ENCODE measurements at places on chromosomes 7 and 10.
A peak's percentile ranks its signal among the peaks of the same experiment; 100 is the strongest.

DNA sequence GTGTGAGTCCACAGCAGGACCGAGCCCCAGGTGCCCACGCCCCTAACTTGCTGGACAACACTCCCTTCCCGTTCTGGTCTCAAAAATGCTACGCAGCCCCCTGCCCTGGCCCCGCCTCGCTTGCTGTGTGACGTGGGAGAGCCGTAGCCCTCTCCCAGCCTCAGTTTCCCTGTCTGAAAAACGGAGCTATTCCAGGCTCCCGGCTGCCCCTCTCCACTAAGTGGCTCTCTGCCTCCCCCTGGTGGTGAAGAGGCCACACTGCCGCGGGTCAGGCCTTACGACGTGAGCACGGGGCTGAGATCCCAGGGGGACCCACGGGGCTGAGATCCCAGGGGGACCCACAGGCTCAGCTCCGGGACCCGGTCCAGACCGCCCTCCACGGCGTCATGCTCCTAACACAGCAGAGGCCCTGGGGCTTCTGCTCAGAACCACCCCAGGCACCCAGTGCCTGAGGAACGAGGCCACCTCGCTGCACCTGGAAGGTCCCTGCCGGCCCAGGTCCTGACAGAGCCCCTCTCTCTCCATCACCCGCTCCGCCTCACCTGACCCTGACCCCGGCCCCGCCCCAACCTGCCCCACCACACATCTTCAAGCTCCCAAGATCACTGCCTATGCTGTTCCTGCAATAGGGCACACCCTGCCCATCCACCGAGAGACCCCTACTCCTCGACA, 26.7 kb downstream of the MICALL2 start:
- DNase-seq = peak; percentile 82

GRCh38 chr10:7417103-7417623, 6.3 kb upstream of the SFMBT2 start:
- no peak for DNase-seq

GRCh38 chr7:138898255-138898654, 82.9 kb downstream of the KIAA1549 start:
- no peak for DNase-seq

DNA sequence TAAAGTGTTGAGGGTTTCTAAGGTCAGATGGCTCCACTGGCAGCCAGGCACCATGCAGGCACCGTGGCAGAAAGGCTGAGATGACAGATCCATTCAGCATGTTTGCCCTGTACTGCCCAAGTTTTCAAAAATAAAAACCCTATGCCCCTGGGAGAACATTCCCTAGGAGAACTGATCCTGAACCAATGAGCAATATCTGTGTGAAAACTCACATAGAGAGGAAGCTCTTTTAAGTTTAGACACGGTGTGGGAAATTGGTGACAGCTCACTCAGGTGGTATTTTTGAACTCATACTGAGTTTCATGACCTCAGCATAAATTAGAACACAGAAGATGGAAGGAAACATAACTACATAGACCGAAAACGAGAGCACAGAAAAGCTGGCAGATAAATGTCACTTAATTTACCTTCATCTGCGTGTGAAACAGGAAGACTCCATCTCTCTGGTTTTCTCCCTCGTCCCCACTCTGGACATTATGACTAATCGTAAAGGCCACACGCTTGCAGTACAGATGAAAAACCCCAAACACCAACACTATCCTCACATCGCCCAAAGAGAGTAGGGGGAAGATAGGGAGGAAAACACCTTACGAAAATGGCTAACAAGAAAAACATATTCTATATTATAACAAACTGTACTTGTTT, 127.8 kb downstream of the ICA1 start:
- DNase-seq = peak; percentile 42

- DNase-seq = no peak
Measured at GRCh38 chr7:91691865-91692264, 188.6 kb downstream of the MTERF1 start.

DNA sequence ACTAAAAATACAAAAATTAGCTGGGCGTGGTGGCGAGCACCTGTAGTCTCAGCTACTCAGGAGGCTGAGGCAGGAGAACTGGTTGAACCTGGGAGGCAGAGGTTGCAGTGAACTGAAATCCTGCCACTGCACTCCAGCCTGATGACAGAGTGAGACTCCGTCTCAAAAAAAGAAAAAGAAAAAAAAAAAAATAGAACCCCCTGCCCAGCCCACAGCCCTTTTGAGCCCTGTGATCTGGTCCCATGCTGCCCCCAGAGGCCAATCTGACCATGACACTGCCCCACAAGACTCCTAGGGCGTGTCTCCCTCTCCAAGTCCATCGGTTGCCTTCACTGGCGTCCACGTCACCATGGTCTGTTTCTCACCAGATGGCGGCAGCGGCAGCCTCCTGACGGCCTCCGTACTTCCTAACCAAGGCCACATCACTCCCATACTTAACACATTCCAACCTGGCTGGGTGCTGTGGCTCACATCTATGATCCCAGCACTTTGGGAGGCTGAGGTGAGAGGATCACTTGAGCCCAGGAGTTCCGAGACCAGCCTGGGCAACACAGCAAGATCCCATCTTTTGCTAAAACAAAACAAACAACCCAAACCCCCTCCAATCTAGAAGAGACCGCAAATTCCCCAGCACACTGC, 18.0 kb downstream of the STX1A start:
- DNase-seq = peak; percentile 53

DNA sequence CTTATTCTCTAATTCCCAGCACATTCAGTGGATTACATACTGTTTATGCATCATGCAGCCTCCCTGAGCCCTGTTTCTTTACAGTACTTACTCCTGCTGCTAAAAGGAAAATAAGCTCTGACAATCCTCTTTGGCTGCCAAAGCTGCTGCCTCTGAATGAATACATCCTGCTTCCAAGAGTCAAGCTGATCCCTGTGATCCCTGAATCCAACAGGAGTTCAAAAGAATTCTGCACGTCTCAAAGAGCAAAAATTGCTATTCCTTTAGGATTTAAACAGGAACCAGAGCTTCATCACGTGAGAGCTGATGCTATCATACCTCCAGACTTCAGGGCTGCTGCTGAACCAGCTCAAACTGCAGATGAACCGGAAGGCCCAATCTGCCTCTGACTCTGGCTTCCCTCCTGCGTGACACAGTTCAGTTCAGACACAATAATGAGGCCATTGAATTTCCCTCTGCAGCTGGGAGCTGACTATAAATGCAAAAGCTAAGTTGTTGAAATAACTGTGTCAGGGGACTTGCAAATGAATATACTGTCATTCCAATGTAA, 851.0 kb upstream of the PHF14 start:
- DNase-seq = no peak

DNA sequence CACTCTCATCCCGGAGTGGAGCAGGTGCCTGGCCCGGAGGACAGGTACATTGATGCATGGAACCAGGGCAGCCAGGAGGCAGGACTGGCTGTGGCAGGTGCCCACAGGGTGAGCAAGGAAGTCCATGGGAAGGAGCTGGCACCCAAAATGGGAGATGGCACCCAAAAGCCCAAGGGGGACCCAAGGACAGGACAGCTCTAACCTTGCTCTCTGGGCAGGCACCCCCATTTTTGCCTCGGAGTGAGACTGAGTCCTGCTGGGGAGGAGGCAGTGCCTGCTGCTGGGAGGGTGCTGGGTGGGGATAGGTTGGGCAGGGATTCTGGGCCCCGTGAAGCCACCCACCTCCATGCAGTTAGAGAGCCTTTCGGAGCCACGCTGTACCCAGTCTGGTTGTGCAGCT, 234.5 kb downstream of the TCERG1L start:
- no peak for DNase-seq

DNA sequence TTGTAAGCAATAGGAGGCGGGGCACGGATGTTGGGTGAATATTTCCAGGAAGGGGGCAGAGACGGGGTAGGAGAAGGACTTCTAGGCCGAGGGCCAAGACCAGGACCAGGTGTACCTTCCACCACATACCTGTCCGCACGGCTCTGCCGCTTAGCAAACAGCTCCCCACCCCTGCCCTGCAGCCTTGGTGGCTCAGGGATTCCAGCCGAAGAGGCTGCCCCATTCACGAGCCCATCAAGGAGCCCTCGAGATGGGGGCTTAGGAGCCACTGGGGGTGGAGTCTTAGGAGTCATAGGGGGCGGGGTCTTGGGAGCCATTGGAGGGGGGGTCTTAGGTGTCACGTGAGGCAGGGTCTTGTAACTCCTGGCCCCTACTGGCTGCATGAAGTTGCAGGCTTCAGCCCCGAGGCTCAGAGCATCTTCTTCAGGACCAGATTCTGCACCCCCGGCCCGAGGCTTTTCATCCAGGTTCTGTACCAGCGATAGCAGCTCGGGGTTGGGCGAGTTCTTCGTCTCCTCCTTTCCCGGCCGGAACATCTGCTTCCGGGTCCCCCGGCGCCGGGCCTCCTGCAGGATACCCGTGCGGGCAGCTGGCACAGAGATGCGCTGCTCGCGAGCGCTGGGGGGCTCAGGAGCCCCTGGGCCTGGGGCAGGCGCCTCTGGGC, 6.1 kb upstream of the MYOZ1 start:
- DNase-seq = peak; percentile 16

DNA sequence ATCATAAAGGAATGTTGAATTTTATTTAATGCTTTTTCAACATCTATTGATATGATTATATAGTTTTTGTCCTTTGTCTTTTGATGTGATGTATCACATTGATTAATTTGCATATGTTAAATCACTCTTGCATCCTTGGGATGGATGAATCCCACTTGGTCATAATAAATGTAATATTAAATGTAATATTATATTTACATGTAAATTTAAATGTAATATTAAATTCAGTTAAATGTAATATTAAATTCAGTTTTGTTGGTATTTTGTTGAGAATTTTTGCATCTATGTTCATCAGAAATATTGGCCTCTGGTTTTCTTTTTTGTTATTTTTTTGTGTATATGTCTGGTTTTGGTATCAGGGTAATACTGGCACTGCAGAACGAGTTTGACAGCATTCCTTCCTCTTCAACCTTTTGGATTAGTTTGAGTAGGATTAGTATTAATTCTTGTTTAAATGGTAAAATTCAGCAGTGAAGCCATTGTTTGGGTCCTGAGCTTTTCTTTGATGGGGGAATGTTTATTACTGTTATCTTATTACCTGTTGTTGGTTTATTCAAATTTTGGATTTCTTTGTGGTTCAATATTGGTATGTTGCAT, 37.8 kb downstream of the ABCA13 start:
- no peak for DNase-seq

DNA sequence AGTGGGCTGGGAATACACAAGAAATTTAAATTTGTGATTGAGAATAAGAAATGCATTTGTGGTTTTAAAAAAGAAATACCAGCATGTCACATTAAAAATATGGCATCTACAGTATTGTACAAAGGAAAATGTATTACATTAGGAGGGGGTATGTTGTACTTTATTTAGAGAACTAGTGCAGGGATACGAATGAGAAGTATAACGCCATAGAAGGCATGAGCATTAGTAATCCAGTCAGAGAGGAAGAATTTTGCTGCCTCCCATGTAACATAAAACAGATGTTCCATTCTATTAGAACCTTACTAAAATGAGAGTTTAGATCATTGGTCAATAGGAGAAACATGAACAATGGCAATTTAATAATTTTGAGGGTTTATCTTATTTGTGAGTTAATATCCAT, 182.2 kb downstream of the ADK start:
- DNase-seq = no peak

- DNase-seq = no peak
Measured at GRCh38 chr7:80218723-80219122, 84.1 kb downstream of the GNAI1 start.

GRCh38 chr10:10676972-10677371, 340.7 kb upstream of the CELF2 start:
- DNase-seq = no peak

DNA sequence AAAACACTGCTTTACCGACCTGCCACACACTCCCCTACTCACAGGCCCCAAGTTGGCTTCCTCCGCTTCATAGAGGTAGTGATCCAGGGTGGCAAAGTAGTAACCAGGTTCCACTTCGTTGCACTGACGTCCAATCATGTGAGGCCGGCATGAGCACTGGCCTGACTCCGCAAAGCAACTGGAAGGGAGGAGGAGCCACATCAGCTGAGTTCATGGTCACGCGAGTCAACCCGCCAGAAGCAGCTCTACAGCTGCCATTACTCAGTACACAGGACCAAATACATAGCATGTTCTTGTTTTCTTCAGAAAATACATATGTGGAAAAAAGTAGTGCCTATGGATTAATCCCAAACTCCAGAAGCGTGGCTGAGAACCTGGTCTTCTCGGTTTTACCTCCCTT, 38.5 kb downstream of the LAMB1 start:
- DNase-seq = no peak

DNA sequence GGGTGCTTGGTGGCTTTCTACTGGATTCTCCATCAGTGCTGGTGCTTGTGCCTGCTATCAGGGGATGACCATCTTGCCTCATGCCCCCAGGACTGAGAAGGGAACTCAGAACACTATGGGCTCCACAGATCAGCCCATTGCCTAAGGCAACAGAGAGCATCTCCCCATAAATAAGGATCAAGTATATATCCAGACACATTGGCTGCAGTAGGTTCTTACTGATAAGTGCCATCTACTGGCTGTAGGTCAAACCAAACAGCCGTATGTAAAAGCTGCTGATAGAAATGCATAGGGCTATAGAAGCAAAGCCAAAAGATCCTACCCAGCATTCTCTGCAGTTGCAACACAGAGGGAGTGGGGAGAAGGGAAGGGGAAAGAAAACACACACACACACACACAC, 153.7 kb downstream of the CDK14 start:
- no peak for DNase-seq

DNA sequence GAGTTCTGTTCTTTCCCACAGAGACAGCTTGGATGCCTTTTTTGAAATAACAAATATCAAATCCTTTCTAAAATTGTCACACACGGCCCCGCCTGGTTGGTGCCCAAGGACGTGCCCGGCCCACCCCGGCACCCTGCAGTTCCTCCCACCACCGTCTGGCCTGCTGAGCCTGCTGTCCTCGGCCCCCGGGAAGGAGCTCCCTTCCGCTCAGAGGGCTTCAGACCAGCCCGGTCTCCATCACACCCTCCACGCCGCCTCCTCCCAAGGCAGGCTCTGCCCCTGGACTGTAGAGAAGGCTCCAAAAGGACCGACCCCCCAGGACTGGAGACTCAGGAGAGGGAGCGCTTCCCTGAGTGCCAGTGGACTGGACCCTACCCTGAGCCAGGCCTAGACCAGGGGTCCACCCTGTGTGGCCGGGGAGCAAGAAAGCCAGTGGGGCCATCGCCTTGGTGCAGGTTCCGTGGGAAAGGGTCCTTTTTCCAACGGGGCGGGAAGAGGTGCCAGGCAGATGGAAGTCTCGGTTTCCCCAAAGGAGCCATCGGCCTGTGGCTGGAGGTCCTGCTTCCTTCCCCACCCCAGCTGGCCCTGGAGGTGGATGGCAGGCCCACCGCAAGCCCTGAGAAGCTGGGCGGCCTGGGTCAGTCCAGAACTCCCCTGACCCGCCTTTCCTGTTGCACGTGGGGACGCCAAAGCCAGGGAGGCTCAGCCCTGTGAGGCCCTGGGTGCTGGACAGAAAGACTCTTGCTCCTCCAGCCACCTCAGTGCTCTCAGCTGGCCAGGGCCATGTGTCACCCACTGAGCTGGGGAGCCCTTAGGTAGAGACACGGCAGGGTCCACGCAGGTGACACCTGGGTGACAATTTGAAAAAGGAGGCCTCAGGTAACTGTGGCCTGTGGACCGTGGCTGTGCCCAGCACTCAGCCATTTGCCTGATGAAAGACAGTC, 69.8 kb downstream of the PWWP2B start:
- no peak for DNase-seq

Measured in activated naive CD4-positive, alpha-beta T cell treated with Interleukin-2 at 50 U/mL for 16 hours (primary cell).